Stimulated activated CD4-positive, alpha-beta T cell treated with anti-CD3 and anti-CD28 coated beads, Interleukin-1b, Interleukin-23, amount 100 ng/mL, for 48 hours (primary cell): ENCODE measurements at places on chromosomes 4 and X.
A peak's percentile ranks its signal among the peaks of the same experiment; 100 is the strongest.

DNA sequence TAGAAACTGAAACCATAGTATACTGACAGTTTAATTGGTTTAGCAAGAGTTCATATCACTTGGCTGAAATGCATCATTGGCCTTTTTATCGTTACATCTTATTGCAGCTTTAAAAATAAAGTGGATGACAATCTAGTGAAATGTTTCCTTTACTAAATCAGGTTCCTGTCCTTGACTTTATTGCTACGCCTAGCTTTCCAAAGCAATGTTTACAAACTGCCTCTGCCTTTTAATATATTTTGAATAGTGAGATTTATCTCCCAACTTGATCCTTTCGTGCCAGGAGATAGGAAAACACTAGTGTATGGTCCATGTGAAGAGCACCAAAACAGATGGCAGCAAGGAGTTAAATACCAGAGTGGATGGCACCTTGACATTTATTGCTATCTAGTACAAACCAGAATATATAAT is 67.0 kb downstream of the GPC3 start:
- no peak for DNase-seq

DNA sequence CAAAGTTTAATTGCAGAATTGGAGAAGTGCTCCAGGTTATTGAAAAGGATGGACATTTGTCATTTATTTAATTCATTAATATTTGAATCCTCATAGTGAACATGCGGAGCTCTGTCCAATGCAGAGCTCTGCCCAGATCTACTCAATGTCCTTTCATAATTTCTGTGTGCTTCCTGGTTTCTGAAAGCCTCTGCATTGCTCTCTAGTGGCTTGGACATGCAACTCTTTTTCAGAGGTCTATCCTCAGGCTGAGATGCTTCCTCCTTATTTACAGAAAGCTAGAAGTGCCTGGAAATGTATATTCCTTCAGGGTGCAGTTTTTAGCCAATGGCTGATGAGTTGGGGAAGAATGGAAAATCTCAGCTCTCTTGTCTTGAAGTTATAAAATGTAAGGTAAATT is 786.1 kb upstream of the AADAT start:
- DNase-seq = no peak

GRCh38 chr4:168615294-168616065 is 118.6 kb downstream of the PALLD start:
- no peak for DNase-seq

DNA sequence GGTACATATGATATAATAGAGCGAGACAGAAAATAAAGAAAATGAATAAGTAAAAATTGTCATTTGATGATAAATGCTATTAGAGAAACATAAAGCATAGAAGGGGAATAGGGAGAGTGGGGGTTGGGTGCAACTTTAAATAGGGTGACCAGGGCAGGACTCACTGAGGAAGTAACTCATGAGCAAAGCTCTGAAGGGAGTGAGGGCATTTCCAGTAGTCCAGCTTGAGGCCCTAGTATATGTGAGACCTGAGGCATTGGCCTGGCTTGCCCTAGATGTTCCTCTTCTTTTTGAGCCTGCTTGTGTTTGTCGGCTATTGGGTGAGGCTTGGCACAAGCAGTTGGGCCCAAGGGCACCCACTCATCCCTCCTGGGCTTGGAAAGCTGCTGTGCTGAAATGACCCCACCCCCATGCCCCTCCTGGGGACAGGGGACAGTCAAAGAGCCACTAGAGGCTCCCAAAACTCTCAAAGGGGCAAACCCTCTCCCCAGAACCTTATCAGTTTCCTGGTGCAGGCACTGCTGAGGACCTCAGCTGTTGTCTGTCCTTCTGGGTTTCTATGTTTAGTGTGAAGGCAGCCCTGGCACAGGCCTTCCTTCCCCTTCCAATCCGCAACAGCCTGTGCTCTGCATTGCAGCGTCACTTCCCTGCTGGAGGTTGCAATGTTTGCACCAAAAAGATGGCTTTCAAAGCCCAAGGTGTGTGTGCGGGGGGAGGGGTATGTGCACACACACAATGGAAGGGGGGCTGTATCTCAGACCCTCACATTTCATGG is 40.1 kb downstream of the APLN start:
- no peak for DNase-seq

GRCh38 chrX:50736656-50737055 is 77.3 kb downstream of the SHROOM4 start:
- no peak for DNase-seq

- no peak for DNase-seq
These were observed 11.8 kb upstream of the FBXL5 start for GRCh38 chr4:15667006-15667405.

DNA sequence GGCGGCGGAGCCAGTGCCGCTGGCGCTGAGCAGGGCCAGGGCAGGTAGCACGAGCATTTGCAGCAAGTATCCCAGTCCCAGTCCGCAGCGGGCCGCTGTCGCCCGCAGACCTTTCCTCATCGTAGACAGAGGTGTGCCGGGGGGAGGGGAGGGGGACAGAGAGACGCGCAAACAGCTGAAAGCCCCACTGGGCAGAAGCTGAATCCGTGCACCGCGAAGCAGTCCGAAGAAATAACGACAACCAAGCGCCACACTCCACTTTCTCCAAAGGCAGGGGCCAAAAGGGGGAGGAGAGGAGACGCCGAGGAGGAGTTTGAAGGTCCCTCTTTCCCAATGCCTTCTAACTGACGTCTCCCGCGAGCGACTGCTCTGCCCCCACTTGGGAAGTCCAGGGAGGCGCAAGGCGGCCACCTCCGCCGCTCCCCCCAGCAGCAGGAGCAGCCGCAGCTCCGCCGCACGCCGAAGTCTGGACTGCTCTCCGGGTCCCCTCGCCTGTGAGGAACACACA is at the start of gene UNC5C:
Gene UNC5C (minus strand): TSS at position 236 of the 508 bp plus-strand sequence.
- no peak for DNase-seq

DNA sequence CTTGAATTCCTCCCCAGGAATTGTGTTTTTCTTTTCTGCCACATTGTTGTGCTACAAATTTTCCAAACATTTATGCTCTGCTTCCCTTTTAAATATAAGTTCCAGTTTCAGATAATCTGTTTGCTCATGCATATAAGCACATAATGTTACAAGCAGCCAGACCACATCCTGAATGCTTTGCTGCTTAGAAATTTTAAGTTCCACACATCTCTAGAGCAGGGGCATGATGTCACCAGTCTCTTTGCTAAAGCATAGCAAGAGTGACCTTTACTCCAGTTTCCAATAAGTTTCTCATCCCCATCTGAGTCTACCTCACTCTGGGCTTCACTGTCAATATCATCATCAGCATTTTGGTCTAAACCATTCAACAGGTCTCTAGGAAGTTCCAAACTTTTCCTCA is 932.5 kb downstream of the SH3BGRL start:
- no peak for DNase-seq

DNA sequence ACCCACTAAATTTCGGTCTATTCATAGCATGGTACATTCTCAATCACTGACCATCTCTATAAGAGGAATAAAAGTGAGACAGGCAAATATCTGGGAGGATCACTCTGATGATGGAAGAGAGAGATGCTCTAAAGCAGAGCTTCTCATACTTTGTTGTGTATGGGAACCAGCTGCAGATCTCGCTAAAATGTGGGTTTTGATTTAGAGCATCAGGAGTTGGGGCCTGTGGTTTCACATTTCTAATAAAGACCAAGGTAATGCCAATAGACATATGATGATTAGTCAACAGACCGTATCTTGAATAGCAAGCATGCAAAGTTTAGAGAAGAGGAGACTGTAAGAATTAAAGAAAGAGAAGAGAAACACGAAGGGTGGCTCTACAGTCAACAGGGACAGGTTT is 107.4 kb upstream of the FTHL17 start:
- DNase-seq = no peak

DNA sequence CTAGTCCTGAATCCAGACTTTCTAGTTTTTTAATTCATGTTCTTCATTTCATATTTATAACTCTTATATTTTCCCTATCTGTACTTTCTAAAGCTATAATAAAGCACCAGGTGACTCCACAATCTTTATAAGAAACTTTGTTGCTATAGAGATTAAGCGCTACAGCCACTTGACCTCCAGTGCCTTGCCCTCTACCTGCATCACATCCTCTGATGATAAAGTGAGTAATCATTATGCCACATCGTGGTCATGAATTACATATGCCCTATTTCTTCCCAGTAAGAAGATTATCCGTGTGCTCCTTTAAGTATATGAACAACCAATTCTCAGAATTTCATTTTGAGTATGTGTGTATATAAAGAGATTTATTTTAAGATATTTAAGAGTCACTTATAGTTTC is 6.8 kb upstream of the DYNLT3 start:
- DNase-seq = no peak

DNA sequence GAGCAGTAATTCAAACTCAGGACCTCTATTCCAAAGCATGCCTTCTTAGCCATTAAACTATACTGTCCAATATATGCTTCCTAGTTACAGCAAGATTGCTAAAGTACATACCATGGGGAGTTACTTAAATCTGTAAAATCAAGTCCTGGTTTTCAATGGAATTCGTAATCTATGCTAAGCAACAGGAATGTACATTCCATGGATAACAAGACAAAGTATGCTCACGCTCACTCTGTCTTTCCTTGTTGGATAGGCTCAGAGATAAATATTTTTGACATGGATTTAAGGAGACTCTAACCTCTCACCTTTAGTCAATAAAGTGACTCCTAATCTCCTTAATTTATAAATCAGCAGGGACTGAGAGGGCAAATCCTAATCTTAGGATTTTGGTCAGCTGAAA is 47.3 kb upstream of the STK26 start:
- DNase-seq = no peak

GRCh38 chr4:159220353-159220752 is 117.5 kb downstream of the RAPGEF2 start:
- DNase-seq = no peak

DNA sequence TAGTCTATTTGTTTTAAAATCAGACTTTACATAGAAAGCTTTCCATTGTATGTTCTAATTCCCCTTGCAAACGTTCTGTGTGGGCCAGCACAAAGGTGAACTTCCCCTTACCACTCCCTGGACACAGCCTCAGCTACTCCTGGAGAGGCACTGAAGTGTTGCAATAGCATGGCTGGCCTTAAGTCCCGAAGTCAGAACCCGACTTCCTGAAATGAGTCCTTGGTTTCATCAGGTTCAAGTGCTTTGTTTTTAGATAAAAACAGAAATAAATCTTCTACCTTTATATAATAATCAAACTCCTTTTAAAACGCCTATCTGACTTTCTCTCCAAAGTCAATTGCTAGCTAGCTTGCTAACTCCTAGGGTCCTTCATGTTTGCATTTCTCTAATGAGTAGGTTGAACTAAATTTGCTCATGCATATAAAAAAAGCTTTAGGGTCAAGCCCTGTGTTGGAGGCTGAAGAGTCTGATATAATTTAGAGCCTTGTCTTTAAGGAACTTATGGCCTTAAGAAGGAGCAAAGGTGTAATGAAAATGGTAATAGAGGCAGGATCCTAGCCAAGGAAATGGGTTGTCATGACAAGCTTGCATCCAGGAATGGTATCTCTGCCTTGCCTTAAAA is 9.0 kb downstream of the BMP3 start:
- no peak for DNase-seq

GRCh38 chr4:7103607-7104365 is 35.9 kb upstream of the GRPEL1 start:
- no peak for DNase-seq

GRCh38 chr4:65089666-65090065 is 580.6 kb downstream of the EPHA5 start:
- no peak for DNase-seq

GRCh38 chr4:10917566-10917965 is 233.0 kb upstream of the CLNK start:
- DNase-seq = no peak

- DNase-seq = no peak
These were observed 194.0 kb downstream of the GASK1B start for GRCh38 chr4:157978680-157979361.

DNA sequence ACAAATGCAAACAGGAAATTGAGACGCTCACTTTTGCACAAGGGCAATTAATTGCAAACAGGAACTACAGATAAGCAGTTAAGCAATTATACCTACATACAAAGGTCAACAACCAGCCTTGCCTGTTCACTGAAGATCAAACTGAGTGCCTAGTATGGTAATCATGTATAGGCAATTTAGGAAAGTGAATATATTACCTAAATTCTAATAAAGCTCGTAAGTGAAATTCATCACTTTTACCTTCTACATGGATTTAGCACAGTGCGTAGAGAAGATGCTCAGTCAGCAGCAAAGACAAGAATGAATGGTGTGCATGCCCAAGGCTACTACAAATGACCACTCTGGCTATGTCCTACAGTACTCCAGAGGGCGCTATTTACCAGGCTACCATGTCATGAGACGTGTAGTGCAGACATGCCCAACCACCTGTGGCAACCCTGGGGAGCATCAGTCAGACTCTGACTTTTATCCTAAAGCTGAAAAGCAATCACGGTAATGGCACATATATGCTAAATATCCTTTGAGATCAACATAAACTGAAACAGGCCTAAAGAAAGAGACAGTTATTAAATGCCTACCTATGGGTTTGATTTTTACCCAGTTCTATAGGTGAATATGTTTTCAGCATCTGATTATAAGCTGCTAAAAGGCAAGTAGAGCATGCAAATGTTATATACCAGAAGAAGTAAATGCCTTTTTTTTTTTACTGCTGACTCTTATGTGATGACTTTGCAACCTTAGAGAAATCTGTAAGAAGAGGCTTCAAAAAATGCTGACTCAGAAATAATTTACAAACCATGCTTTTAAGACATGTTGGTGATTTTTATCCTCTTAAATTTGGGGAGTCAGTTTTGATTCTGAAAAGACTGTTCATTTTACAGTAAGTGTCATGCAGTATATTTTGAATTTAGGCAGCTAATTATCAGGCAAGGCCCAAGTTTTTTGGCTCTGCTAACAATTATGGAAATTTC is 178.0 kb downstream of the PPP3CA start:
- peak; percentile 63 for DNase-seq

DNA sequence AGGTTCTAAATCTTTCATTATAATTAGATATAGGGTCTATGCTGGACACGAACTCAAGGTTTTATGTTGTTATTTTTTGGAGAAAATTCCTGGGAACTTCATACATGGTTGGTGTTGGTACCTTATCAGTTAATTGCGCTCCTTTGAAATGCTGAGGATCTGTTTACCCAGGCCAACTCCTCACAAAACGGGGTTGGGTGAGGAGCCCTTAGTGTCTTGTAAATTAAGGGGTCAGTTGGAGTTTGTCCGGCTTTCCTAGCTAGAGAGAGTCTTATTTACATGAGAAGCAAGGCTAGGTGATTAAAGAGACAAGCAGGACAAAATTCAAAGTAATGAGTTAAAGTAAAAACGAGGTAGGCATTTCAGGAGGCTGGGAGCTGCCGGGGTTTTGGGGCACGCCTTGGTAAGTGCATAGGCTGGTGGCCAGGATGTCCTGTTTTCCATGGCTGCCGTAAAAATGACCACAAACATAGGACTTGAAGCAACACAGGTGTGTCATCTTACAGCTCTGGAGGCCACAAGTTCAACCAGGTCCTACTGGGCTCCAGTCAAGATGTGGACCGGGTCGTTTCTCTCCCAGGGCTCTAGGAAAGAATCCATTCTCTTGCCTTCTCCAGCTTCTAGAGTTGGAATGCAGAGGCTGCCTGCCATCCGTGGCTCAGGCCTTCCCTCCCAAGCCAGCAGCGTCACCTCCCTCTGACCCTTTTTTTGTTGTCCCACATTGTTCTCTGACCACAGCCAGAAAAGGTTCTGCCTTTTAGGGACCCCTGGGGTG is 19.8 kb downstream of the PSAPL1 start:
- no peak for DNase-seq

- DNase-seq = no peak
These were observed 869.4 kb upstream of the FRG1 start for GRCh38 chr4:189071241-189071640.

GRCh38 chrX:78831523-78831922 is 84.0 kb downstream of the LPAR4 start:
- DNase-seq = no peak
